ENCODE measurements at places on chromosomes 2 and 18.

DNA sequence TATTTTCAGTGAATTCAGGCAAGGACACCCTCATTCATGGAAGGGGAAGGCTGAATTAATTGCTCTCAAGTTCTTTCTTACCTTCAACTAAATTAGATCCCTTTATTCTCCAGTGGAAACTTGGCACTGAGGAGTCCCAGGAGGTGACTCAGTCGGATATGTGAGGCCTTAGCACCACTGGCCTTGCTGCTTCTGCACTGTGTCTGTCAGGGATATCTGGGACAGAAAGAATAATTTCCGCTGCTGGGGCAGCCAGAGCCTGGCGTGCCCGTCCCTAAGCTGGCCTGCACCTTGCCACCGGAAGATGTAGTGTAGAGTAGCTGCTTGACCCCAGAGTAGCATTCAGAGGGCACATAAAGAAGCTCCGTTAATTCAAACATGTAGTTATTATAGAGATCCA is 53.4 kb downstream of the LIMS1 start:
- DNase-seq = no peak

- no peak for DNase-seq
These were observed 177.7 kb downstream of the SEPTIN10 start for GRCh38 chr2:109435901-109436598.

GRCh38 chr2:152097801-152098495 is 896 bp downstream of the CACNB4 start:
- peak; percentile 83 for DNase-seq

DNA sequence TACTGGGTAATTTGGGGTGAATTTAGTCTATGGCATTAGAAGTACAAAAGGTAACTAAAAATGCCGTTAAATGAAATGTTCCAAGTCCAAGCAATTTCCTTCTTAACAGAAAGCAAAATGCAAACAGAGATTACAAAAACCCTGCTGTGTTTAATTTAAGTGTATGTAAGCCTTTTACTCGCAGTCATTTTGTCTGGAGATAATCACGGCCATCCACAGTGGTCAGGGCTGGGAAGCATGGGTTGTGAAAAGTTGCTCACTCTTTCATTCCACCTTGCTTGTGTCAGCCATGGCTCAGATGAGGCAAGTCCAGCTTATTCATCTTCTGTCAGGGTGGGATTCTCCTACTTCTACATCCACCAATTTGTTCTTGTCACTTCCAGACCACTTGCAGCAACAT is 983.6 kb upstream of the ZEB2 start:
- no peak for DNase-seq

GRCh38 chr2:236673126-236673822 is 103.6 kb downstream of the ACKR3 start:
- DNase-seq = no peak

DNA sequence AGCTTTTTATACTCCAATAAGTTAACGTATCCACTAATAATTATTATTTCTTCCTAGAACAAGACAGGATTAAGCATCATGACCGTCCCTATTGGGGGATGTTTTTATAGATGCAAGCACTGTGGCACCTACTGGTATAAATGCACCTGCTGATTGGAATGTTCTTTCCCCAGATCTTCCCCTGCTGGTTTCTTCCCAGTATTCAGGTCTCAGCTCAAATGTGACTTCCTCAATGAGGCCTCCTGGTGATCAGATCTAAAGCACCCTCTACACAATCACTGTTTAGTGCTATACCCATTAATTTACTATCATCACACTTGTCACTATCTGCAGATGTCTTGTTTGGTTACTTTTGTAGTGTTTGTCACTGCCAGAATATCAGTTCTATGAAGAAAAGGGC is 3.9 kb upstream of the TYMS start:
- no peak for DNase-seq

- no peak for DNase-seq
These were observed 37.5 kb upstream of the CYP26B1 start for GRCh38 chr2:72185206-72185605.

- no peak for DNase-seq
These were observed 50.4 kb downstream of the MBD2 start for GRCh38 chr18:54173980-54174630.

DNA sequence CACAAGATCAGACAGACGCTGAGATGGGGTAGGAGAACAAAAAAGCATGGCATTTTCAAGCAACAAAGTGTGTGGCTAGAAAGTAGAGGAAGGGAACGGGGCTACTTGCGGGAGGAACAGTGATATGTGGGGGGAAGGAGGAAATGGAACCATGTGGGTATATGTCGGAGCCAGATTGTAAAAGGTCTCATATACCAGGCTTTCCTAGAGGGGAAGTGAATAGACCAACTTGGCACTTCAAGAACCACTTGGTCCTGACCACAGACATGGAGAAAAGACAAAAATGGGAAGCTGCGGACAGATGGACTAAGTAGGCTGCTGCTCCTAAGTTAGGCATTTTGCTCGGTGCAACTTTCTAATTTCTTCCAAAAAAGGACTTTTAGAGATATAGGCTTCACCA is 196.0 kb downstream of the DCC start:
- no peak for DNase-seq

- no peak for DNase-seq
These were observed 259.0 kb downstream of the HNMT start for GRCh38 chr2:138223319-138223718.

- DNase-seq = no peak
These were observed 101.4 kb downstream of the RBMS1 start for GRCh38 chr2:160392201-160392600.

GRCh38 chr2:112143150-112143549 is 5.0 kb downstream of the FBLN7 start:
- DNase-seq = no peak

GRCh38 chr2:96195410-96196066 is 13.1 kb downstream of the STARD7 start:
- DNase-seq = no peak

GRCh38 chr2:90069290-90069894 is 1377.9 kb downstream of the RPIA start:
- DNase-seq = peak; percentile 24

DNA sequence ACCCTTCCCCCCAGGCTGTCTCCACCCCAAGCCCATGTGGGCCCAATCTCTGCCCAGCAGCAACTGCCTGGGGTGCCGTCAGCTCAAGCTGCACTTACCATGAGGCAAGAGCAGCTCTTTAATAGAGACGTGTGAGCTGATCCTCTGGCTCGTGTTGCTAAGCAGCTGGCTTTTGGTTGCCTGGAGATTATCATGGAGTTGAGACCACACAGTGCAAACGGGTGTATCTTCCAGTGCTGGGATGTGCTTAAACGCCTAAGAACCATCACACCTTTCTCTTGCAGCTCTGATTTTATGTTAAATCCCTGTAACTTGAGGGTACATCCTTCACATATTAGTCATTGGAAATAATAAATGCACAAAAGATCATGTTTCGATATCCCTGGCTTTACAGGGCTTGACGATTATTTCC is 271.1 kb downstream of the PRKCE start:
- DNase-seq = no peak

DNA sequence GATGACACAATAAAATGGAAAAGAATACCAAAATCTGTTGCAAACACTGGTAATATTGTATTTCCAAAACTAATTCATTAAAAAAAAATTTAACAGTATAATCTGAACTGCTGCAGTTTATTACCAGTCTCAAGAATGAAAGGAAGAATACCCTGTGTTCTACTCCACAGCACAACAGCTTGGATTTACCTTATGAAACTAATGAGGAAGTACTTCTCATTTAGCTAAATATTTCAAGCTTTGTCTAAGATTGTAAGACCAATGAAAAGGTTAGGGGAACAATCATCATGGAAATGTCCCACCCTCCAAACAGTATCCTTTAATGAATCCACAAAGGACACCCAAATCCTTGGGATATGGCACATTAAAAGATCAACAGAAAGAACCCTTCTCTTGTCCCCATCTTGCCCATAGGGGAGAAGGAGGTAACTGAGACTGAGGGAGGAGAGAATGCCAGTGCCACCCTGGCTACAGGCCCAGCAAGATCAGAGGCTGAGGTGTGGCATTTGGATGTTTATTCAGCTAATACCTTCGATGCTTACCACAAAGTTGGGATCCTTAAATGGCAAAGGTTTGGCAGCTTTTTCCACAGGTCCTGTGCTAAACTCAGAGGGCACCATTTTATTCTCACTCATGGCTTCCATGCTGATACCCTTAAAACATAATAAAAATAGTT is 17.7 kb downstream of the INO80C start:
- no peak for DNase-seq

DNA sequence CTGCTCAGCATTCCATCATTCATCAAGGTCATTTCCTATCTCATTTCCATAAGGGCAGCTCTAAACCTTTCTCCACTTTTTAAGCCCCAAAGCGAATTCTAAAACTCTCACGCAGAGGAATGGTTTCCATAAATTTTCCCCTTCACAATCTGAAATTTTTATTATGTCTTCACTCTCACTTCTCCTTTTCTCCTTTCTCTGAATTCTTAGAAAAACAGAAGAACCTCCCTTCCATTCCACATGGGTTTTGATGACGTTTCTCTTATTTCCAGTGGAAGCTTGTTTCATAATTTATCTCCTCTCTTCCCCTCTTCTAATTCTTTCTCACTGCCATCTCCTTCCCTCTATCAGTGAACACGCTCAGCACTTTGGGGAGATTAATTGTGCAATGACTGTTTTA is 97.3 kb downstream of the SPATS2L start:
- DNase-seq = no peak

DNA sequence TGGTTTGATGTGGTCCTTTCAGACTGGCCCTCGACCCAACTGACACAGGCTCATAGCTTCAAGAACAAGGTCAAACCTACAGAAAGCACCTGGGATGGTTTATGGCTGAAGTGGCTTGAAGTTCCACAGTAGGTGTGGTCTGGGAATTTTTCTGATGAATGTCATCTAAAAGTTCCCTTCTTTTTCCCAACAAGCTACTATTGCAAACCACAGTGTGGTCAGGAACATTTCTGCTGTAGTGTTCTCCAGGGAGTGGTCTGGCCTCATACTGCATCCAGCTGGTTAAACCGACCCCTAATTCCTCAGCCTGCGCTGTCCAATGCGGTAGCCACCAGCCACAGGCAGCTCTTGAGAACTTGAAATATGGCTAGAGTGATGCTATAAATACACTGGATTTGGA is 92.7 kb downstream of the FAM124B start:
- DNase-seq = no peak

DNA sequence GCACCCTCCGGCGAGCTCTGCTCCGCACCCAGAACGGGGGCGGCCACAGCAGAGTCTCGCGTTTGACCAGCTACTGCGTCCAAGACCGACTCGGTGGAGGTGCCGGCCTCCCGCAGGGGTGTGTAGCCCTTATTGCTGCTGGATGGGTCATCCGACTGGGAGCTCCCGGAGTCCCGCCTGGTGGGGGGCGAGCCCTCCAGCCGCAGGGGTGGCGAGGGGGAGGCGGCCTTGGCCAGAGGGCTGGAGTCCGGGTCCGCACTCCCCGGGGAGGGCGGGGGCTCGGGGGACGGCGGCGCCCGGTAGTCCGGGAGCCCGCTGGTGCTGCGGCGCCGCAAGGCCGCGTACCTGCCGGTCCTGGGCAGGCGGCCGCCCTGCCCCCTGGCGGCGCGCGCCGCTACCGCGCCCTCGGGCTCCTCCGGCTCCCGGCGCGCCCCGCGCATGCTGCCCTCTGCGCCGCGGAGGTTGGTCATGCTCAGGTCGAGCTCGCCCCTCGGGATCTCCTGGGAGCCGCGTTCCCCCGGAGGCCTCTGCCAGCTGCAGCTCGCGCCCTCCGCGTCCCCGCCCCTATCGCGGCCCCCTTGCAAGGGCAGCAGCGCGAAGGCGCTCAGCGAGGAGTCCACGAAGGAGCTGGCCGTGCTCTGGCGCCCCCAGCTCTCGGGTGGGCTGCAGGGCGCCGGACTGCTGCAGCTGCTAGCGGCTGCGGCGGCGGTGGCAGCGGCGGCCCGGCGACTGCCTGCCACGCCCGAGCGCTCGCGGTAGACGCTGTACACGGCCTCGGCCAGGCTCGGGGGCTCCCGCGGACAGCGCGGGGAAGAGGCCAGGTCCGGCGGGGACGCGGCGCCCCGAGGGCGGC is 4.8 kb downstream of the TMEM200C start:
- DNase-seq = peak; percentile 28

DNA sequence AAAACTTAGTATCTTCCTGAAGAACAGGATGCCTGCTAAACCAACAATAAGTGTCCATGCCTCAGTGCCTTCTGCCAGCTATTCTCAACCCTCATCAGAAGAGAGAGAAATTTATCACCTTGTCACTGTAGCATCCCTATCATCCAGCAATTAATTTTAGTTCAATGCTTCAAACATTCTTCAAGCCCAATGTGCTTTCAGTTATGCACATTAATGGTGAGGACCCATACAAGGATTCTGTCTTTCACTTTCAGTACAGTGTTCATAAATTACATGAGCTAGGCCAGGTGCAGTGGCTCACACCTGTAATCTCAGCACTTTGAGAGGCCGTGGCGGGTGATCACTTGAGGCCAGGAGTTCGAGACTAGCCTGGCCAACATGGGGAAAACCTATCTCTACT is 47.0 kb upstream of the MSH6 start:
- no peak for DNase-seq

DNA sequence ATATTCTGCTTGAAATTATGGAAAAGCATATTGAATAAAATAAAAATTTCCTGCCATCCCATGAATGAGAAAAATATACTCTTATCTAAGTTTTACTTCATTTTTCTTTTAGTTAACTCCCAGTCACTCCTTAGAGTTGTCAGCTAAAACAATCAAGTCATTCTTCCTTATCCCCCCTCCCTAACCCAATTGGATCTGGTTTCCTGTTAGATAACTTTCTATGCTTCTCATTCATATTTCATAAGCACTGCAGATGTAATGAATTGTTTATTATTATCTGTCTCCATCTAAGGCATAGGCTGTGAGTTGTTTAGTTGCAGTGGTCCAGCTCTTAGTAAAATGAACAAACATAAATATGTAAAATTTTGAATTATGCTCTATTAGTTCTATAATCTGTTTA is 244.0 kb upstream of the GCFC2 start:
- DNase-seq = no peak

DNA sequence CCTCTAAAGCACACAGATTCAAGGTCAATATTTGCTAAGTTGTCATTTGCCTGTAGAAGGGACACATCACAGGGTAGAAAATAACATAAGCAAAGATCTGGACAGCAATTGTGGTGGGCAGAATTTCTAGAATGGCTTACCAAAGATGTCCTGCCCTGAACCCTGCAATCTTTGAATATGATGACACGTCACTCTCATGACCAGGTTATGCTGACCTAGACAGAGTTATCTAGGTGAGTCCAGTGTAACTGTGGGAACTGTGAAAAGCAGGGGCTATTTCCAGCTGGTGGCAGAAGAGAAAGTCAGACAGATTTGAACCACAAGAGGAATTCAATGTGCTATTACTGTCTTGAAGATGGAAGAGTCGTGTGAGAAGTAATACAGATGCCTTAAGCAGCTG is 112.3 kb upstream of the CNGA3 start:
- no peak for DNase-seq

- DNase-seq = no peak
These were observed 28.7 kb downstream of the MTERF4 start for GRCh38 chr2:241073166-241074064.

DNA sequence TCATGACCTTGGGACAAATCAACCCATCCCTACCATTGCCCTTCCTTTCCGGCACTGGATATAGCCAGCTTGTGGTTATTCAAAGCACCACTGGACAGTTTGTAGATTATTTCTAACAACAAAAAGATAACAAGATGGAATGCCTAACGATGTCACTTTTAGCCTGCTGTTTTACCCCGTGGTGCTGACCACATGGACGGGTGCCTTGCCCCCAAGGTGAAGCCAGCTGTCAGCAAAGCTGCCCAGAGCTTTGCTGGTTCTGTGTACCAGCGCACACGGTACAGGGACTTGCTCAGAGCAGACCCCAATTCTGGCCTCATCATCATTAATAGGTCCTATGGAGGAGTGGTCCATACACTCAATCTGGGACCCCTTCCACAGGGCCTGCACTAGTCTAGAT is 118.2 kb downstream of the MTCL1 start:
- DNase-seq = no peak

- no peak for DNase-seq
These were observed 29.9 kb downstream of the ABCB11 start for GRCh38 chr2:169001116-169001815.

Measured in posterior cingulate gyrus (tissue), 11 donors.